ENCODE measurements at places on chromosomes 5 and 9.

DNA sequence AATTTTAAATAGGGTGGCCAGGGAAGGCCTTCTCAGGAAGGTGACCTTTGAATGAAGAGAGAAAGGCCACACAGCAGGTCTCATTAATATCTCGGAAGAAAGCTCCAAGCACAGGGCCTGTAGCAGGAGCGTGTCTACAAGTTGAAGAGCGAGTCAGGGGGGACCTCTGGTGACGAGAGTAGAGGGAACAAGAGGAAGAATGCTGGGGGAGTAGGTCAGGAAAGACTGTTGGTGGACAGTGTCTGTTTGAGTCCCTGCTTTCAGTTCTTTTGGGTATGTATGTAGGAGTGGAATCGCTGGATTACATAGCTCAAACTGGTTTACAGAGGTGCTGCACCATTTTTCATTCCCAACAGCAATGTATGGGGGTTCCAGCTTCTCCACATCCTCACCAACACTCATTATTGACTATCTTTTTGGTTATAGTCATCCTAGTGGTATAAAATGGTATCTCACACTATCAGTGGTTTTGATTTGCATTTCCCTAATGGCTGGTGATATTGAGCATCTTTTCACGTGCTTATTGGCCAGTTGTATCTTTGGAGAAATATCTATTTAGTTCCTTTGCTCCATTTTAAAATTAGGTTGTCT is 55.8 kb downstream of the NUP214 start:
- DNase-seq: no peak

GRCh38 chr5:116542619-116543018 is 32.0 kb downstream of the SEMA6A start:
- no peak for DNase-seq

DNA sequence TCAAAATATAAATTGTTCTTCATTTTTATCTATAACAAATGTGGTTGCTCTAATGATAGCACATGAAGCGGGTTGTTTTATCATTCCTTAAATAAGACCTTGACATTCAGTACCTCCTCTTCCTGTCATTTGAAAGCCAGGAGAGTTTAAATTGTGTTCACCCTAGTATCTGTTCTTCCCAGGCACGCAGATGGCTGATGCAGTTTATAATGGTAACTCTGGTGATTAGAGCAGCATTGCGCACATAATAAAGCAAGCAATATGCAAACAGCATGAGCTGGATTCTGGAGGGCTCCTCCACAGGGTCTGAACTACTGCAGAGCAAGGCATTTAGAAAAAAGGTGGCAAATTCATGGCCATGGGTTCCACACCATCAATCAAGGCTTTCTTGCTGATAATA is 307.8 kb downstream of the ENC1 start:
- no peak for DNase-seq

GRCh38 chr9:16879416-16879815 is 8.9 kb upstream of the BNC2 start:
- no peak for DNase-seq

- DNase-seq: no peak
Observed at GRCh38 chr5:111401906-111402305, 110.4 kb downstream of the STARD4 start.

GRCh38 chr9:121646992-121647391 is 4.4 kb upstream of the DAB2IP start:
- DNase-seq: no peak

GRCh38 chr9:136728548-136729123 is 14.1 kb downstream of the LCN10 start:
- no peak for DNase-seq

DNA sequence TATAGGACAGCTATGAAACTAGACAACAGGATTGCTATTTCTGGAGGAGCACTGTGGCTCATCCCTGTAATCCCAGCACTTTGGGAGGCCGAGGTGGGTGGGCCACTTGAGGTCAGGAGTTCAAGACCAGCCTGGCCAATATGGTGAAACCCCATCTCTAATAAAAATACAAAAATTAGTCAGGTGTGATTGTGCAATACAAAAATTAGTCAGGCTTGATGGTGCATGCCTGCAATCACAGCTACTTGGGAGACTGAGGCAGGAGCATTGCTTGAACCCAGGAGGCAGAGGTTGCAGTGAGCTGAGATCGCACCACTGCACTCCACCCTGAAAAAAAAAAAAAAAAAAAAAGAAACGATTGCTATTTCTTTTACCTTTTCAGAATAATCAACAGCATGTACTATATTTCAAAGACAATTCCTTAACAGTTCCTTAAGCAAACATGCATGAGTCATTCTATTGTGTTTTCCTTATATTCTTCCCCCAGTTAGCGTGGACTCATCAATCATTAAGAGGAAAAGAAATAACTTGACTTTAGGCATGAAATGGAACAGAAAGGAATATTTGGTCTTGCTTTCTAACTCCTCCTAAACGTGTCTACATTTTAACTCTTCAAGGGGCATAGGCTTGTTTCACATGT is 162.6 kb downstream of the TAF11L14 start:
- DNase-seq: no peak
